ENCODE measurements at places on chromosomes 11 and 22. TPM values are rescaled to one million over a fixed set of nuclear protein-coding genes. Genes with fewer than 3 reads are reported as not detected.

- no peak for DNase-seq
These were observed 328.1 kb downstream of the CASP12 start for GRCh38 chr11:104570078-104570701.

GRCh38 chr11:134761386-134761785 lies 349.3 kb upstream of the B3GAT1 start:
- no peak for DNase-seq

DNA sequence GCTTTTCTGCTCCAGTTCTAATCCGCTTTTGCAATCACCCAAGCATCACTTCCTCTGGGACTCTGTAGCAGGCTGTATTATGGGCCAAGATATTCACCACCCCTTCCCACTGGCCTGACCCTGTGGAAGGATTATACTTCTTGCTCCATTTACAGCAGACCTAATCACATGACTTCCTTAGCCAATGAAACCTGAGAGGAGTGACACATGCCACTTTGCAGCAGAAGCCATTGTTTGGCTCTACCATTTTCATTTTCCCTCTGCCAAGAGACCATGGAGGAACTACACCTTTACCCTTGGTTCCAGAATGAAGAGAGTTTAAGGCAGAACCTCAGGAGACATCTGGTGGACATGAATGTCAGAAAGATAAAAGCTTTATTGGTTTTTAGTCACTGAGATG lies 134.9 kb upstream of the HSD17B12 start:
- no peak for DNase-seq

- no peak for DNase-seq
These were observed 17.8 kb upstream of the RAPSN start for GRCh38 chr11:47466701-47467250.

EHBP1L1 gene
- 143 TPM for total RNA-seq

DNA sequence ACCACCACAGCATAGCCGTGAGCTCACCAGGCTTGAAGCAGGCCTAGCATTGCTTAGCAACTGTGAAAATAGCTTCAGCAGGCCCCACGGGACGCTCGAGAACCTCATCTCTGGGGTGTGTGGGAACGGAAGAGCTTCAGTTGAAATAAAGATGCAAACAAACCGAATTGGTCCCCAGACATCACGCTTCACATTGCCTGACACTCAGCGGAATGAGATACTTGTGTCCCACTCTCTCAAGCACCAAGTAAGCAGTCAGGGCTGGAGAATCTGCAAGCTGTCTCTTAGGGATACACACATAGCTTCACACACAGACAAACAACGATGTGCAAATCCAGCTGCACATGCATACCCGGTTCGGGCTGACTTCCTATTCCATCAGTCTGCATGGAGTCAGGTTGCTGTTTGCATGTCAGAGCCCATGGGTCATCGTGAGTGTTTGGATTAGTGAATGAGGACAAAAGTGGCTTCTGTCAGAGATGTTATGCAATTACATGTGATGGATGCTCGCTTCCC lies 205.7 kb downstream of the SNX19 start:
- DNase-seq, result no peak

DNA sequence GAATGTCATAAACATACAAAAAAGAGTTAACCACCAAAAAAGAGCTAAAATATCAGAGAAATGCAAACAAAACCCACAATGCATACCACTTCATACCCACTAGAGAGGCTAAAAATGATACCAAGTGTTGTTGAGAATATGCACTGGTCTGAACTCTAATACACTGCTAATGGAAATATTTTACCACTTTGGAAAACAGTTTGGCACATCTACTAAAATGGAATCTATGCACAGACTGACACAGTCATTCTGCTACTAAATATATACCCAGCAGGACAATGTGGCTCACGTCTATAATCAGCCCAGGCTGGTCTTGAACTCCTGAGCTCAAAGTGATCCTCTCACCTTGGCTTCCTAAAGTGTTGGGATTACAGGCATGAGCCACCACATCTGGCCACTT lies 18.0 kb downstream of the MAPK1 start:
- no peak for DNase-seq

DNA sequence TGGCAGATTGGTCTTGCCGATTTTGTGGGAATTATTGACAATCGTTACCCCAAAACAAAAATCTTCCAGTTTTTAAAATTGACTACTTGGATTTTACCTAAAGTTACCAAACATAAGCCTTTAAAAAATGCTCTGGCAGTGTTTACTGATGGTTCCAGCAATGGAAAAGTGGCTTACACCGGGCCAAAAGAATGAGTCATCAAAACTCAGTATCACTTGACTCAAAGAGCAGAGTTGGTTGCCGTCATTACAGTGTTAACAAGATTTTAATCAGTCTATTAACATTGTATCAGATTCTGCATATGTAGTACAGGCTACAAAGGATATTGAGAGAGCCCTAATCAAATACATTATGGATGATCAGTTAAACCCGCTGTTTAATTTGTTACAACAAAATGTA lies 37.2 kb downstream of the IGLL1 start:
- no peak for DNase-seq

DNA sequence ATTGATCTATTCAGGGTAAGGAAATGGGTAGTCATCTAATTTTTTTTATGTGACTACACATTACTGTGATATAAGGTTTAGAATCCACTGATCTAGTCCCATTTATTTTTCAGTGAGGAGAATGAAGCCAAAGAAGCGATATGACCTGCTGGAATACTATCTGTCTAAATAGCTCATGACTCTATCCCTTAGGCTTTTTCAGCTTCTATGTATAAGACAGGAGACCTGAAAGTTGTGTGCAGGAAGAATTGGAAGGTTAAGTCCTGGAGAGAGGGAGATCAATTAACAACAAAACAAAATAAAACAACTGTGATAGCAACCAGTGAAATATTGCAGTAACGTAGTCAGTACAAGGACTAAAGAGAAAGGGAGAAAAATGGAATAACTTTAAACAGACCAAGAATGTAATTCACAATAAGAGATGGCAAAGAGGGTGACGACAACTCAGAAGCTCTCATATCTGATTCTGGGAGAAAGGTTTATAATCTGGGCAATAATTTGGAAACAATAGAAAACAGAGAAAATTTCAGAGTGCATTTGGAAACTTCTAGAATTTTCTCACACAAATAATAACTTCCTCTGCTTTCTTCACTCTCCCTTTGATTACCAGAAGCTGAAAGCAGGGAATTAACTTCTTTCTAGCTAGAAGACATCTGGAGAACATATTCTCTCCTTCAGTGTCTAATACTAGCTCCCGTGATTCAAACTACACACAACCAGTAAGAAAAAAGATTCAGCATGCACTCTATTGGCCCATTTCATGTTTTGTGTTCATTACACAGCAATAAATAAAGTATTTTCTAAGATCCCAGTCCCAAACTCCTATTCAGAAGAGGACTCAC lies 19.2 kb upstream of the CASP12 start:
- no peak for DNase-seq

- peak; percentile 49 for DNase-seq
These were observed 81.6 kb downstream of the PDHX start for GRCh38 chr11:34997952-34998528.

CRYAB gene
- total RNA-seq, result not detected
